ENCODE measurements at places on chromosomes 7 and 10.
A peak's percentile ranks its signal among the peaks of the same experiment; 100 is the strongest.

DNA sequence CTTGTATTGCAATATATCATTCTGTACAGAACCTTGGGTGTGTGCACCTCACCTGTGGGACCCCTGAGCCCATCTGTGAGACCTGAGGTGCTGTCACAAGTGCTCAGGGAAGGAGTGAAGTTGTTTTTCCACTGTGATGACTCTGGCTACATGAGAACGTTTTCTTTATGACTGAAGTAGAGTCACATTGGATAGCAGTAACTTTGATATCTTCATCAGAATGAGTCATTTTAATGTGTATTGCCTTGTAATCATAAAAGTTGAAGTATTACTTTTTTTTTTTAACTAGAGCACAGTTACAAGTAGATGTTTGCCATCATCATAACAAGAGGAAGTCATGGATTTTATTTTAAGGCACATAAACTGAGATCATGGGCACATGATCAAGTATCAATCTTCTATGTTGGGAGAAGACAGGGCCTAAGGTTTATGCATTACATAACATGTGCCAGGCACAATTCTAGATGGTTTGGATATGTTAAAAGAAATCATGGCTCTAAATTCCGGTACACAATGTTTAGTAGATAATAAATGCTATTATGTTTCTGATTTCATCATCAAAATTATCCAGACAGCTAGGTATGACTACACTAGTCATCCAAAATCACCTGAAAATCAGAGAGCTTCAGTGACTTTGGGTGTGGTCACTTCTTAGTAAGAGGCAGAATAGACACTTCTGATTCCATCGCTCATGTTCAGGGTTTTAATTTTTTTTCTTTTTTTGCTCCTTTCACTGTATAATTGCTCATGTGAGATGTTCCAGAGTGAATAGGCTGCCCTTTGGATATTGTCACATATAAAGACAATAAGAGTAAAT, 82.7 kb upstream of the KLF6 start:
- no peak for DNase-seq

GRCh38 chr7:67854221-67855178, 857.9 kb downstream of the TYW1 start:
- peak; percentile 2 for DNase-seq

GRCh38 chr7:157829491-157829890, 492.7 kb downstream of the DNAJB6 start:
- no peak for DNase-seq

DNA sequence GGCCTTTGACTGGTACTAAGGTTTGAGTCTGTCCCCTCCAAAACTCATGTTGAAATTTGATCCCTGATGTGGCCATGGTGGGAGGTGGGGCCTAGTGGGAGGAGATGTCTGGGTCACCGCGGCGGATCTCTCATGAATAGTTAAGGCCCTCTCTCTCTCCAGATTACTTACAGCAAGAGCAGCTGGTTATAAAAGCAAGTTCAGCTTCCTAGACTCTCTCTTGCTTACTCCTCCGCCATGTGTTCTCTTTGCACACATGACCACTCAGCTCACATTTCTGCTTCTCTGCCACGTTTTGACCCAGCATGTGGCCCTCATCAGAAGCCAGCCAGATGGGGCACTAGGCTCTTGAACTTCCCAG, 29.9 kb upstream of the ZMIZ1 start:
- peak; percentile 24 for DNase-seq

DNA sequence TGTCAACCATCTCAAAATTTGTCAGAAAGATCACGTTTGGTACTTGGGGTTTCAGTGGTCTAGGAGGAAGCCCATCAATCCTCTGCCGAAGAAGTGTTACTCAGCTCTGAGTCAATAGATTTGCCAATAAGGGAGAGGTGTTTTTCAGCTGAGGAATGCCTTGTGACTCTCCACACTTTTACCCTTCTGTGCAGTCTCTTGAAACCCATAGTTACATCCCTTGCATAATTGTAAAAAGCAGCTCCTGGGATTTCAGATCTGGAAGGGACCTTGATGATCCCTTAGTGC, 47.5 kb downstream of the INSYN2A start:
- no peak for DNase-seq

DNA sequence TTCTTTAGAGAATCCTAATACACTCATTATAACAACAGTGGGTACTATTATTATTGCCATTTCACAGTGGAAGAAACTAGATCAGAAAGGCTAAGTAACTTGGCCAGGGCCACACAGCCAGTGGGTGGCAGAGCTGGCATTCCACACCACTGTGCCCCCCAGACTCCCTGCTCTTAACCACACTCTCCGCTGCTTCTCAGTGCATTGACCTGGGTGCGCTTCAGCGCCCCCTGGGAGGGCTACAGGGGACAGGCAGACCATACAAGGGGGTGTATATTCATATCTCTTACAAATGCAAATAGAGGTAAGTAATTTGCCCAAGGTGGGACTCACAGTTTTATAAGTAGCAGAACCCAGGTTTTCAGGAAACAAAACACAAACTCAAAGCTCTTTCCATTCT, 77.0 kb upstream of the NMT2 start:
- DNase-seq, result no peak

GRCh38 chr10:88086187-88086960, 222.9 kb downstream of the PTEN start:
- no peak for DNase-seq

DNA sequence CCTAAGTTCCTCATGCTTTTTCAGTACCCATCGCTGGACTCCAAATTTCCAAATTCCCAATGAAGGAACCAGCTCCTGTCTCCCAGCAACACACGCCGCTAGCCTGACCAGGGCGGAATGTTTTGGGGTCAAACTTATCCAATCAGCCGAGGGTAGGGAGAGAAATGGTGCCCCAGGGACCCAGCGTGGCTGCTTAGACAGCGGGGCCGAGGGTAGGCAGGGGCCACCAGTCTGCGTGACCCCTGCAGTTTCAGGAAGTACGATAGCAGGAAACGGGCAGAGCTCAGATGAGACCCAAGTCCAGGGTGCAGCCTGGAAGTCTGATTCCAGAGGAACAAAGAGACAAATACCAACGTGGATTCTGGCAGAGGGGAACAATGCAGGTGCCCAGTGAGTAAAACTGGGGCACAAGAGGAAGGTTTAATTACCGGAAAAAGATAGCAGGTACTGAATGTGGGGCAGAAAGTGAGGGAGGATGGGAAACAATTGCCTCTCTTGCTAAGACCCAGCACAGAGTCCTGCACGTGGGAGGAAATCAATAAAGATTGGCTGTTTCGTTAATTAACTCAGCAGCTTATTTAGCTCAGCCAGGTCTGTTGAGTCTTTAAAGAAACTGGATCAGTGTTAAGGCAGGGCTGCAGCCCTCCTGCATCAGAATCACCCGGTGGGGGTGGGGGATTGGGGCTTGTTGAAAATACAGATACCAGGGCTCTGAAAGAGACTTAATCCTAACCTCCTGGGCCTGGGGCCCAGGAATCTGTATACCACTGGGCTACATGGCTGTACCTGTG, 50.4 kb upstream of the NFE2L3 start:
- no peak for DNase-seq

GRCh38 chr7:78769481-78770101, 683.9 kb downstream of the MAGI2 start:
- DNase-seq, result no peak

DNA sequence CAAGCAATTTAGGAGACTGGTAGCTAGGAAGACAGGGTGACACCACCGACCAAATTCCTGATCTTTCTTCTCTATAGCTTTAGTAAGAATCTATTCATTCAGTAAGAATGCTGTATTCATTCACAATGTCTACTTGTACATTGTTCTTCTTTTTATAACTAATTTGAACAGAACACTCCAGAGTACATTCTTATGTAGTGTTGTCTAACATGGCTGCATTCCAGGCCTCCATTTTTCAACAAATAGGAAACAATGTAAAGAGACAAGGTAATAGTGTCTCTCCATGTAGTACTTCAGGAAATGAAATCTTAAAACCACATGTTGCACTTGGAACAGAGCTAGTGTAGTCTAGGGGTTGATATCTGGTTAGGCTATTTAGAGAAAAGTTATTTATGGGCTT, 1.8 kb downstream of the VCL start:
- no peak for DNase-seq

DNA sequence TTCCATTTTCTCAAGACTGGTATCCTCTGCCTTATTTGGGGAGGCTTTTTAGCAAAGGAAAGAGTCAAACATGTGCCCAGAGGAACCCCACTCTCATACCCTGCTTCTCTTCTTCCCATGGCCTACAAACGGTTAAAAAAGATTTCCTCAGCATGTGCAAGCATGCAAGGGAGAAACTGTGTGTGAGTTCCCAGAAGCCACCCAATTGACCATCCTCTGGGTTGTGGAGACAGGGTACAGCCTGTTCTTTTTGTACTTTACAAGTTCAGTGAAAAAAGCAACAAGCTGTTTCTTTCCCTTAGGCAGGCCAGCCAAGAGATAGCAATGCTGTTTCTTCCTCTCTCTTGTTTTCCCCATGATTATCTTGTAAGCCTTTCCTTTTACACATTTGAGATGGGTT, 68.8 kb upstream of the MTPN start:
- no peak for DNase-seq

Measured in NCI-H187 treated with DMSO at 0.1 percent for 48 hours (cell line).